ENCODE measurements at places on chromosomes 16 and 17.

DNA sequence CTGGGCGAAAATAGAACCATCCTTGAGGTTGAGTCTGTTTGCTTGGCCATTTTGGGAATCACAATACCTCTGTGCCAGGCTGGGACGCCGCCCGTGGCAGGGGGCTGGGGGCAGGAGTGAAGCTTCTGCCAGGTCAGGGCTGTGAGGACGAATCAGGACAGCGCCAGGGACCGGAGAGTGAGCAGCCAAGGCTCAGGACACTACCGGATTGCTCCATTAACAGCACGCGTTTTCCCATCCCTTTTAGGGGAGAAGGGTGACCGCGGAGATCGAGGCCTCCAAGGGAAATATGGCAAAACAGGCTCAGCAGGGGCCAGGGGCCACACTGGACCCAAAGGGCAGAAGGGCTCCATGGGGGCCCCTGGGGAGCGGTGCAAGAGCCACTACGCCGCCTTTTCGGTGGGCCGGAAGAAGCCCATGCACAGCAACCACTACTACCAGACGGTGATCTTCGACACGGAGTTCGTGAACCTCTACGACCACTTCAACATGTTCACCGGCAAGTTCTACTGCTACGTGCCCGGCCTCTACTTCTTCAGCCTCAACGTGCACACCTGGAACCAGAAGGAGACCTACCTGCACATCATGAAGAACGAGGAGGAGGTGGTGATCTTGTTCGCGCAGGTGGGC, 23.4 kb downstream of the C1QTNF1 start:
- DNase-seq = no peak

- no peak for DNase-seq
These were observed 6.4 kb downstream of the C16orf86 start for GRCh38 chr16:67672739-67673662.

DNA sequence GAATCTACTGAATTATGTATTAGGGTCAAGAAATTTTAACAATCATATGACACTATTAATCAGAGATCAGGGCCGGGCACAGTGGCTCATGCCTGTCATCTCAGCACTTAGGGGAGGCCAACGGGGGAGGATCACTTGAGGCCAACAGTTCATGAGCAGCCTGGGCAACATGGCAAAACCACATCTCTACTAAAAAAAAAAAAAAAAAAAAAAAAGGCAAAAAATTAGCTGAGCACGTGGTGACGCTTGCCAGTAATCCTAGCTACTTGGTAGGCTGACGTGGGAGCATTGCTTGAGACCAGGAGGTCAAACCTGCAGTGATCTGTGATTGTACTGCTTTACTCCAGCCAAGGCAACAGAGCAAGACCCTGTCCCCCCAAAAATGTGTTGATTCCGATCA, 52.5 kb upstream of the CLEC3A start:
- no peak for DNase-seq

DNA sequence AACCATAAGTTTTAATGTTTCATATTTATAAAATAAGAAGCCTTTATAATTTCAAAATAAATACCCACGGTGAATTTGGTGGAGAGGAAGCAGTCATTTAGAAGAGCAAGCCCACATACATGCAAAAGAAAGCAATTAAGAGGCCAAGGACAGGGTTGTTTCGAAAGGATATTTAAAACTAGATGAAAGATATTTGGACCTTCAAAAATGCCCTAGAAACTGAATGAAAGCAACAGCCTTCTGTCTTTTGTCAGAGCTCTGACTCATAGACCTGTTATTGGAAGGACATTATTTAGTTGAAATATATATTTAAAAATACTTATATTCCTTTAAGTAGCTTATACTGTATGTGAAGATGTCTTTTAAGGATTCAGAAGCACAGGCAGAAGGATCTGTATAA, 8.6 kb upstream of the METTL9 start:
- DNase-seq = no peak

GRCh38 chr16:27437946-27438345, 36.0 kb downstream of the IL21R start:
- DNase-seq = no peak

DNA sequence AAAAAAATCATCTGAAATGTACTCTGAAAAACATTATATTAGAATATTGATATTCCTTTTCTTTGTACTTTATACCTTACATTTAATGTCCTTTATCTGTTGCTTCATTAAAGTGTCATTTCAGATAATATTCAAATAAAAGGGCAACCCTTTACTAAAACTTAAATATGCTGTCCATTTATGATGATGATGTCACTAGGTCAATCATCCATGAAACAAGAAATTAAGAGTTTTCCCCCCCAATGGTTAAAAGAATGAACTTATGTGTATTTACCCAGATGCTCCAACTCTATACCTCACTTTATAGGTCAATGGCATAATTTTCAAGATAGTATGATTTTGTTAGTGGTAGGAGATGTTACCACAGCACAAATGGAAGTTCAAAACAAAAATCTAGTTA, 15.3 kb downstream of the APPBP2 start:
- DNase-seq = no peak

DNA sequence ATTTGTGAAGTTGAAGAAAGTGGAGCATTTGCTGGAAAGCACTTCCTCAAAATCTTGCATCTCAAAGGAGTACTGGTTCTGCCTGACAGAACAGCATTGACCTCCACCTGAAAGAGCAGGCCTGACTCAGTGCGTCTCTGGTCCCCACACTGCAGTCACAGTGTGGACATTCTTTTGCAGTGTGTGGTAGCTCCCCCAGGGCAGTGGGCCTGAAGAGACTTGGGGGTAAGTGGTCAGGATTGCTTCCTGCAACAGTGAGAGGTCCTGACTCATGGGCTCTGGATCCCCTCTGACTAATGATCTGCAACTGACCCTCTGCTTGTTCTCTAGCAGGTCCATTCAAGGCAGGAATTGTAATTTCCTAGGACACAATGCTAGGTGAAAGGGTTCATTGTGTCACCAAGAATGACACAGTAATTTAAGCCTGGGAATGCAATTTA, 204.9 kb upstream of the KCNJ16 start:
- peak; percentile 33 for DNase-seq

DNA sequence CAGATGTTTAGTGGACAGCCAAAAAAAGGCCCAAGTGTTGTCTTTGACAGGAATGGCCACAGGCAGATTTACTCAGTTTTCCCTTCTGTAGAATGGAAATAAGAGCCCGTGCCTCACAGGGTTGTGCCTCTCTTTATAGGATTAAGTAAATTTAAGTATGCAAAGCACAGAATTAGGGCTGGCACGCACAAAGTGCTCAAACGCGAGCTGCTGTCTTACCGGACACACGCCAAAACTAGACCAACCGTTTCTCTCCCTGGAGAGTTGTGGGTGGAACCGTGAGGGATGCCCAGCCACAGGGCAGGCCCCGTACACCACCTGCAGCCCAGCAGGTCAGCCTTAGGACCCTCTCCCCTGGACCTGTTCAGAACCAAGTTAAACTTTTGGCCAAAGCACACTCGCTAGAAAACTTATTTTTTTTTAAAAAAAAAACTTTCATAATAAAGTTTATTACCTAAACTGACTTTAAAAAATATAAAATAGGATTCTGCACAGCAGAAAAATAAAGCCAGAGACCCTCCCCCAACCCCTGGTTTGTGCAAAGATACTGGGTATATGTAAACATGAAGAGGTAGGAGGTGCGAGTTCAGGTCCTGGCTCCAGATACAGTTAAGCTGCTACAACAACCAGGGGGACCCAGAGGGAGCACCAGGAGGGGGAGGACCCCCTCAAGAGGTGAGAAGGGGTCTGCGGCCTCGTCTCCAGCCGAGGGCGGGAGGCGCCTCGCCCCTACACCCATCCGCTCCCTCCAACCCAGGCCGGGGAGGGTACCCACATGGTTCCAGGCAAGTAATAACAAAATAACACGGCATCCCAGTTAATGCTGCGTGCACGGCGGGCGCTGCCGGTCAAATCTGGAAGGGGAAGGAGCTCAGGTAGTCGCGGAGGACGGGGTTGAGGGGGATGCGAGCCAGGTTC, 1.8 kb downstream of the SOCS1 start:
- no peak for DNase-seq

DNA sequence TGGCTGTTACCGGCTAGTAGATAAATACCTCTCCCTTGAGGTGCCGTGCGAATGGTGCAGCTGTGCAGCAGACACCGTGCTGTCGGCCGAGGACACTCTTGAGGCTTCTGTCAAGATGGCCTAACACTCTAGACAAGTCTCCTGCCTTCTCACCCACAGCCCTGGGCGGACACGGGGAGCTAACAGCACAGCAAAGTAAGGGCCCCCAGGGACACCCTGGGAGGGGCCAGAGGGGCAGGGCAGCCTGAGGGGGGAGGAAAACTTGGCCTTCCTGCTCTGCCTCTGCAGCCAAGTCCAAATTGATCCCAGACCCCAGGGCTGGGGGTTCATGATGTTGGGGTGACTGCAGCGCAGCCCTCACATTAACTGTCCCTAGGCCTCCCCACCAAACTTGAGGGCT, 210.2 kb downstream of the RPTOR start:
- no peak for DNase-seq

GRCh38 chr16:57137566-57138273, 45.3 kb downstream of the CPNE2 start:
- no peak for DNase-seq

DNA sequence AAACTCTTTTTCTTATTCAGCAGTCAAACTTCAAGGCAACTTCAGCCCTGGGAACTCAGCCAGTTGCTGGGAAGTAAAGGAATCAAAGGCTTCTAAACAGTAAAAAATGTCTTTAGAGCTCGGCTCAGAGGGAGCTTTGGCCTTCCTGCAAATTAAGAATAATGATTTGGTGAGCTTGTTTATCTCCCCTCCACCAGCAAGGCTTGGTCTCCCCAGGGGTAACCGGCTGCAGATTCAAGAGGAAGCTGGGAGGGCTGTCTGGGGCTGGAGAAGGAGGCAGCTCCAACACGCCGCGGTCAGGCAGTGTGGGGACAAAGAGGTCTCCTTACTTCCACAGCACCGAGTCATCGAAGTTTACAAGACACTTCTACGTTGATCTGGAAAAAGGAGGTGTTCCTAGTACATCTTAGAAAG, 17.7 kb upstream of the DOC2B start:
- DNase-seq = no peak

DNA sequence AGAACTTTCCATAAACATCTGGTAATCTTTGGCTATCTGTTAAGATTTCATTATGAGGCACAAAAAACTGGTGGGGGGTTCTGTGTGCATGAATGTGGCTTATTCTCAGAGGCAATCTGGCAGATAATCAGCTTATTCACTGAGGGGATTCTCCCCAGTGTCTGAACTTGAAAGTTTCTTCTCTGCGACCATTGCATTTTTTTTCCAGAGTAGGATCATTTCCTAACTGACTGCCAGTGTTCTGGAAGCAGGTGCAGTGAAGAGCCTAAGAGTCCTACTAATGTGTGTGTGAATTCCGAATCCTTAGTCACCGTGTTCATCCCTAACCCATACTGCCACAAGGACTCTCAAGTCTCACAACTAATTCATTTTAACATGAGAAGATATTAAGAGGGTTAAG, 64.9 kb upstream of the LRRC37A3 start:
- DNase-seq = no peak

DNA sequence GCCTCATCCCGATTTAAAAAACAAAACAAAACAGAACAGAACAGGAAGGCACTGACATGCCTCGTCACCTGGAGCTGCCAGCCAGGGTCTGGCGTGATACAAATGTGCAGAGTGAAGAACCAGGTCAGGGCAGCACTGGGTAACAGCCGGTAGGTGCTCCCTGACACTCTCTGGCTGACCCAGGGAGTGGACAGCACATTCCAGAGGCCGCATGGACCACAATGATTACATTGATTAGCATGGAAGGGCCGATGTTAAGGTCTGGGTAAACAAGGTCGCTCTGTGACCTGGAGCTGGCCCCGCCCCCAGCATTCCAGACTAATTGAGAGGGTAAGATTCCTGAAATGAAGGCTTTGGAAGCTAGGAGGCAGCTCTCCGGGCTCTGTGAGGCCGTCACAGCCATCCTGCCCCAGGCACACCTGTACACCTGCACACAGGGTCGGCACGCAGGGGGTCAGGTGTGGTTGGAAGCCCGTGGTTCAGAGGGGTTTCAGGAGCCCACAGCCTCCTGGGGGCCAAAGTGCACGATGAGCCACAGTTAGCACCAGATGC, 21.4 kb downstream of the PIEZO1 start:
- peak; percentile 71 for DNase-seq

DNA sequence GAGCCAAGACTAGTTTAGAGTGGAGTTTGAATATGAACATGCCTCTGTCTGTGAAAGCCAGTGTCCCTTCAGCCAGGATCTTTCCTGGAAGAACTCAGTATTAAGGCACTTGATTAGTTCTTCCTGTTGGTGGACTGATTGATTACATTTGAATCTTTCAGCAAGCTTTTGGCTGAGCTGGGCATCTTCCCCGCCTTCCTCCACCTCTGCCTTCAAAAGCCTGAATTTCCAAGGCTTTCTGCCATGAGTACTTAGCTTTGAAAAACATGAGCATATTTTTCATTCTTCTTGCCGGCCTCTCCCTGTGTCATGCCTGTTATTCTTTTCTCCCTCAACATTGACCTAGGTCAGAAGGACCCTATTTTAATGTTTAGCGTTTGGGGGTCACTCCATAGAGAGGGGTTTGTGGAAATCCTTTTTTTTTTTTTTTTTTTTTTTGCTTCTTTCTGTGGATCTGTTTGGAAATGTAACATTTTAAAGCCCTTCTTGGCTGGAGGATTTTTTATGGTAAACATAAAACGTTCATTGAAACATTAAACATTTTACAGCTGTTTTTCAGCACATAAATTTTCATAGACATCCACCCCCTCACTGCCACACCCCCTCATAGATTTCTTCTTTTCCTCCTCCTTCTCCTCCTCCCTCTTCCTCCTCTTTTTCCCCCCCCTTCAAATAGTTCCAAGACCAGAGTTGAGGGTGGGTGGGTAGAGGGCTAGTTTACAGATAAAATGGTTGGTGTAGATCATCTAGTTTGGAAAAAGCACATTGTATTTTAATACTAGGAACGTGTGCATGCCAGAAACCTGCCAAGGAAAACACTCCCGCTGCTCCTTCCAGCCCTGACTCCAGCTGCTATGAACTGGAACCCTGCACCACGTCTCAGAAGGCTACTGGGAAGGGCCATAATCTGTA, 645.9 kb downstream of the WWOX start:
- DNase-seq = no peak

- no peak for DNase-seq
These were observed 4.2 kb downstream of the PITPNA start for GRCh38 chr17:1558401-1558800.

- no peak for DNase-seq
These were observed at the start of gene RRAD for GRCh38 chr16:66925322-66925840. Gene RRAD (minus strand): TSS chr16:66925535. CDS start chr16:66925179, 356 bp downstream.

- no peak for DNase-seq
These were observed 8.0 kb downstream of the THRA start for GRCh38 chr17:40070709-40071312.

- DNase-seq = no peak
These were observed 24.1 kb downstream of the BAHCC1 start for GRCh38 chr17:81419319-81419885.
